Umbilical cord (tissue), 2 donors: ENCODE measurements at places on chromosomes 3 and 15. TPM values are rescaled to one million over a fixed set of nuclear protein-coding genes. Genes with fewer than 3 reads are reported as not detected.

CADM2 gene
- 3.4 TPM for total RNA-seq

KCNAB1 gene
- 0.72 TPM for total RNA-seq

DNA sequence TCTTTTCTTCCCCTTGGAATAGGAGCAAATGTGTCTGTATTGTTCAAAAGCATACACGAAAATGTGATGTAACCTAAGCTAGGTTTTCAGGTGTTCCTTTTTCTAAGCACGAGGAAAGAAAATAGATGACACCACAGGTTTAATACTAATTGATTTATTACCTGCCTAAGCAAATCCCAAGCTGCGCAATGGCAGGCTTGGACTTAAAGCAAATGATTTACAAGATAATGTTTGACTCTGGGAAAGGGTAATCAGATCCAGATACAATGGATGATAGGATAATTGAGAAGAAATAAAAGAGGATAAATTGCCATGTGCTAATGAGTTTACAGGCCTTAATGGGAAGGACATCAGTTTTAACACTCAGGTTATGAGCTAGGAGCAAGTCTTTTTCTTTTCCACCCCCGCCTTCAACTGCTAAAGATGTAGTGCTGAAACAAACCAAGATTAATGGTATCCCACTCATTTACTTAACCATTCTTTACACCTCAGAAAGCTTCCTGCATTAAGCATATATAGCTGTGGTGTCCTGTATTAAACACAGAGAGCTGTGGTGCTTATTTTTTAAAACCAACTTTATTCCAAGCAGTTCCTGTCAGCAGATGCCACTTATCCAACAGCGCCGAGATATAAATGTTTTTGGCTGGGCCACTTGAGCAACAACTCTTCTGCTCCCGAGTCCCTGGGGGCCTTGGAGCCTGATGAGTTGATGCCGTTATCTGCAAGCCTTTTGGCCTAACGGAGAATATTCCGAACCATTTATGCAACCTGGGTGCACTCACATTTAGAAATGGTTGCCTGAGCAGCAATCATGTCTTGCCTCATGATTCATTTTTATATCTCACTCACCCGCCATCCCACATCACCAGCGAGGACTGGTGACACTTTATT is 205.5 kb downstream of the MECOM start:
- no peak for DNase-seq

C3orf49 gene
- total RNA-seq = not detected

DNA sequence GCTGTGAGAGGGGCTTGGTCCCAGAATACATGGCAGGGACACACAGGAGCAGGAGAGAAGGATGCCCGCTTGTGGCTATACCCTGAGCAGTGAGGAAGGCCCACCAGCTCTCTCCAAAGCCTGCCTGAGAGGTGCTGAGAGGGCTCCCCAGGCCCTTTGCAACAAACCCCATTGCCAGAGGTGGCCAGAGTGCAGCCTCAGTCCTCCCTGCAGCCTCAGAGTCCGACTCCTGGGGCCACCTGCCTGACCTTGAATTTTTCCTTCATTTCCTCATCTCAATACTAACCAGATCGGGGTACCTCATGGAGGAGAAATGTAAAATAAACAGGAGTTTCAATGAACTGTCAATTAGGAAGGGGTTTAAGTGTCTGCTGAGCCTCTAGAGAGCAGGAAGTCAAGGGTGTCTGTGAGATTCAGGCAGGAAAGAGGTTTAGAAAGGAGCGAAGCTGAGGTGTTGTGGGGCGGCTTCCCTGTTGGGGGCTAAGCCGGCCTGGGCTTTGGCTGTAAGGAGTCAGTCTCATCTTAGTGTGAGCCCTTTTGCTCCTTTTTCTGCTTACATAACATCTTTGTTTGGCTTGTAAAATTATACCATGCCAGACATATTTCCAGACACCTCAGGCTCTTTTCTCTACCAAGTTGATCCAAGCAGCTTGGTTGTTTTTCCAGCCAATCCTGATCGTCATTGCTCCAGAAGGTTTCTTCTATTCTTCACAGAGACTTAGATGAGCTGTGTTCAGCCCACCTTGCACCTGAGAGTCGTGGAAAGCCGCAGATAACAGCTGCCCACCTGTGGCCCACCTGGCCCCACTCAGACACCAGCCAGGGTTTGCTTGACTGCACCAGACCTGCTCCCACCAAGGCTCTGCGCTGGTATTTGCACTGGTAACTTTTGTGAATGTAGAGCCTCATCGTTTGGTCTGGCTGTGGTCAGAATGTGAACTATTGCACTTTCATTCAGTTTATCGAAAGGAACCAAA is 36.7 kb downstream of the CMTM7 start:
- DNase-seq = no peak

GNAT1 gene
- total RNA-seq = not detected

DUOX1 gene
- 5.8 TPM for total RNA-seq

DNA sequence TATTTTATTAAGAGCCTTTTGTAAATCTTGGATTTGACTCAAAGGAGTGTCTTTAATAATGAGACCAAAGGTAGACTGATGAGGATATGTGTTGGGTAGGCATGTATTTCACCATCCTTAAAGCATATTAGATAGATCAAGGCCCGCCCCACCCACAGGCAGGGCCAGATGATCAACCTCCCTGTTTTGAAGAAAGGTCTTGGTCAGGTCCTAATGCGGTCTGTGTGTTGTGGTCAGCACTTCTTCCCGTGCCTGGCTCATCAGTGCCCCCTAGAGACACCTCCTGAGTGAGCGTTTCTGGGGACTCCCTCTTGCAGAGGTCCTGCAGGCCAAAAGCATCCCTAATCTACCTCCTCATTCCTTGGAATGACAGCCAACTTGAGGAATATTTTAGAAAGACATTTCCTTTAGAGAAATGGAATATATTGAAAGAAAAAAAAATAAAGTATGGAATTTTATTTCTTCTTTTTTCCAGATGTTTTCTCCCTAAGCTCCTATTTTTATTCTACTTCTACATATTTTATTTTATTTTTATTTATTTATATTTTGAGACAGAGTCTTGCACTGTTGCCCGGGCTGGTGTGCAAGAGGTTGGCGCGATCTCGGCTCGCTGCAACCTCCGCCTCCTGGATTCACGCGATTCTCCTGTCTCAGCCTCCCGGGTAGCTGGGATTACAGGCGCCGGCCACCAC is 6.0 kb downstream of the TM4SF4 start:
- DNase-seq = peak; percentile 65

- no peak for DNase-seq
Measured at GRCh38 chr3:44984335-44984734, 8.3 kb downstream of the EXOSC7 start.

DNA sequence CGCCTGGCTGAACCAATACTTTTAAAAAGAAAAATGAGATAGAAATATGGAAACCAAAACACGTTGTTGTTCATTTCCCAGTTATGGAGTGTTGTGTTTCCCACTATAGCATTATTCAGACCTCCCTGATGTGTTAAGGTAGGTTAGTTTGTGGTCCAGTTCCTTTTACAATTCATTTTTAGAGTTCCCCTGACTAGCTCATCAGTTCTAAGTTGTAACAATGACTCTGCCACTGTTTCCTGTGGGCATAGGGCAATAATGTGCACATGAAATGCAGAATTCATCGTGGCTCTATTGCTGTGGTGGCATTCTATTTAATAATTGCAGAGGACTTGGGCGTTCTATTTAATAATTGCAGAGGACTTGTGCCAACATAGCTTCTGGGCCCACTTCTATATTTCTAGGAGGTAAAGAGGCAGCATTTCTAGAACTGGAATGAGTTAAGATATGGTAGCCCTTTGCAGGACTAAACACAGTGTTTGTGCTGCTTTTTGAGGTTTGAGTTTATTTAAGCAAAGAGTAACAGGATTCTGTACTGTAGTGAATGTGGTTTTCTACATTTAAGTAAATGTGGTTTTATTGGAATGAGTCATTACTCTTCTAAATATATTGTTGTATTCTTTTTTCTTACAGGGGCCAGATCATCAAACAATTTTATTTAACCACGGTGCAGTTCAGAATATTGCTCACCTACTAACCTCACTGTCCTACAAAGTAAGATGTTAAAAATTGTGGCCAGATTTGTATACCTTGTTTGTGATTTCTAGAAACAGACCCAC is 47.5 kb downstream of the ARMC8 start:
- no peak for DNase-seq

DNA sequence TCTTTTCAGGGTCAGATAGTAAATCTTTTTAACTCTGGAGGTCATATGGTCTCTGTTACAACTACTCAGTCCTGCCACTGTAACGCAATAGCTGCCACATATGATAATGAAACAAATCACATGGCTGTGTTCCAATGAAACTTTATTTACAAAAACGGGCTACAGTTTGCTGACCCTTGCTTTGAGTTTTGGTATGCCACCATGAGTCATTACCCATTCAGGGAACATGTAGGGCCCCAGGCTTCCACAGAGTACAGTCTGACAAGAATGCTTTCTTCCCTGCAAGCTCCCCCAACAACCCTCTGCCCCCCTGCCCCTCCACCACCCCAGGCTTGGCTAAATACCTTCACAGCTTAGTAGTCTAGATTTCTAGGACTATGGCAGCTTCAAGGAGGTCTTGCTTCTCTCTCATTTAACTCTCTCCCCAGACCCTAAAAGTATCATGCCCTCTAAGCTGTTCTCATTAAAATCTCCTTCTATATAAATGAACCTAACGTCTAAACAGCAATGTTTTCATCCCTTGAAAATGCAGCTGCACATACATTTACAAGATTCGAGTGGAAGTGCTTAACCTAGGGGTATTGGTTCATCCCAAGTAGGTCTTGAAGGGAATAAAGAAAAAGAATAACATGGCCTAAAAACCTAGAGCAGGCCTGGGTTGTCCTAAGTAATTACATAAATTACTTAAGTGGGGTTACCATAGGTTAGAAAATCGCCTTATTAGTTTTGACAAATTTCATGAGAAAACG is 117.8 kb upstream of the PRICKLE2 start:
- DNase-seq = peak; percentile 62

DNA sequence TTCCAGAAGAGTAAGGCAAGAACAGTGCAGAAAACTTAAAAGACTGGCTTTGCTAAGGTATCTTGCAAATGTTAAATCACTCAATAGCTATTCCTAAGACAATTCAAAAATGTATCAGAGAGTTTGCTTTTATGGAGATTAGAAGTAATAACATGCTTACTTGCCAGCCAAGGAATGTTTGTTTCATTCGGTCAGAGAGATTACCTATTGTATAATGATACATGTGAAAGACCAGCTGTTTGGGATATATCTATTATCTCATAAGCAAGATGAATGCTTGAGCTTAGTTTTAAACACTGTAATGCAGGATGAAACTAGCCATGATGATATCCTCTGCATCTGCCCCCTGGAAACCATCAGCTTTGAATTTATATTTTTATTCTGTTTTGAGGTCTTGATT is 70.7 kb downstream of the MAP2K5 start:
- peak; percentile 92 for DNase-seq

DNA sequence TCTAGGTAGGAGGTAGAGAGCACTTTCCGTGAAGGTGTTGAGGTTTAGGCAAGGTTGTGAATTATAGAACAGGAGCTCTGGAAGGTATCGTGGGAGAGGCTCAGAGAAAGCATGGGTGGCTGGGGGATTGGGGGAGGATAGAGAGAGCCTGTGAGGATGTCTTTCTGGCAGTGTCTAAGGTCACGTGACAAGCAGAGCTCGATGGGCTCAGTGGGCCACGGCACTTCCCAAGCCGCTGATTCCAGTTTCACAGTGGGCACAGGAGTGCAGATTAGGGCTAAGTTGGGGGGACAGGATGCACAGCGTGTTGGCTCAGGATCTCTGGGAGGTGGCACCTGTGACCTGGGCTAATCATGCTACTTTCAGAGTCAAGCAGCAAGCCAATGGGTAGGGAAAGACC is 52.0 kb downstream of the CEMIP start:
- no peak for DNase-seq

PDIA5 gene
- total RNA-seq = 40.4 TPM

- DNase-seq = no peak
Measured at GRCh38 chr3:13070391-13071070, 2.7 kb downstream of the IQSEC1 start.
